ENCODE measurements at places on chromosomes 2 and 18.

GRCh38 chr18:22494771-22495170 is 77.1 kb upstream of the CTAGE1 start:
- DNase-seq = no peak

- DNase-seq = no peak
These were observed 202.6 kb upstream of the ID2 start for GRCh38 chr2:8479298-8479697.

GRCh38 chr2:62447411-62447810 is 58.6 kb downstream of the TMEM17 start:
- DNase-seq = no peak

- no peak for DNase-seq
These were observed 43.3 kb downstream of the WDFY1 start for GRCh38 chr2:223901854-223902253.

- DNase-seq = no peak
These were observed 73.2 kb downstream of the ITSN2 start for GRCh38 chr2:24287171-24287570.

GRCh38 chr18:22698711-22699110 is 234.4 kb upstream of the RBBP8 start:
- DNase-seq = no peak

- no peak for DNase-seq
These were observed 42.1 kb downstream of the TET3 start for GRCh38 chr2:74026687-74027241.

DNA sequence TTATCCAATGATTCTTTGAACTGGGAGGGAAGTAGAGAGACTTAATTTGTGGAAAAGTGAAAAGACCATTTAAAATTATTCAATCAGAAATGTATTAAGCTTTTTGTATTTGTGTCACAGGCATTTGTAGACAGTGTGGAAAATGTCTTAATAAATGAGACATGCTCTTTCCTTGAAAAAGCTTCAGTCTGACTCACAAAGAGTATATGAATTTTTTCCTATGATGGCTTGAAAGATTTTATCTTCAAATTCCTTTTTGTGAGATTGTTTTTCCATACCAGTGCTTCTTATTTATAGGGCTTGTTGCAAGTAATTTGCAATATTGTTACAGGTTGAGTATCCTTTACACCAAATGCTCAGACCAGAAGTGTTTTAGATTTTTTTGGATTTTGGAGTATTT is 39.5 kb downstream of the STON1 start:
- DNase-seq = peak; percentile 17

DNA sequence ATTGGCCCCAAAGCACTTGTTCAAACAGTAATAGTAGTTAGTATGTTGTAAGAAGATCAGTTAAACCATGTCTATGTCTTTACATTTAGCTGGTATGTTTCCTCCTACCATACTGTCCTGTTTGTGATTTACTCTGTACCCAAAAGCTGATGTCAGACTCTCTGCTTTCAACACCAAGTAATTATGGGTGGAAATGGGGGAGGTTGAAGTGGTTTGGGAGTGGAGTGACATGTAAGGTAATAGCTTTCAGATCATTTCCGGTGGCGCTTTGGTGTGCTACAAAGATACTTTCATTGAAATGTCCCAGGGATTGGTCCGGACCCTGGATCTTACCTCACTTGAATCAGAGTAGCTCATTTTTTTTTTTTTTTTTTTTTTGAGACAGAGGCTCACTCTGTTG is 39.7 kb upstream of the TGIF1 start:
- no peak for DNase-seq

DNA sequence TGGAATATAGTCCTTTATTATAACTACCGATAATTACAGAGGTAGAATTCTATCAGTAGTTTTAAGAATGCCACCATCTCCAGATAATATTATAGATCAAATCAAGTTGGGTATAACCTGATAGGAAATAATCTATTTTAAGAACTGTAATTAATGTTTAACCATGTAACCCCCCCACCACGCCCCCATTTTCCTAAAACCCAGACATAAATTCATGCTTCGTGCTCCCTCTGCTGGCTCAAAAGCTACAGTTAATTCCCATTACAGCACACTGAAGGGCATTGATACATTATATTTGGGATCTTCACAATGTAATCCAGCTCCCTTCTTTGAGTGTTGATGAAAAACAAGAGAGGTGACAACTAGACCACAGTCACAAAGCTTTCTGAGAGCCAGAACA is 228.0 kb upstream of the SMAD7 start:
- no peak for DNase-seq

DNA sequence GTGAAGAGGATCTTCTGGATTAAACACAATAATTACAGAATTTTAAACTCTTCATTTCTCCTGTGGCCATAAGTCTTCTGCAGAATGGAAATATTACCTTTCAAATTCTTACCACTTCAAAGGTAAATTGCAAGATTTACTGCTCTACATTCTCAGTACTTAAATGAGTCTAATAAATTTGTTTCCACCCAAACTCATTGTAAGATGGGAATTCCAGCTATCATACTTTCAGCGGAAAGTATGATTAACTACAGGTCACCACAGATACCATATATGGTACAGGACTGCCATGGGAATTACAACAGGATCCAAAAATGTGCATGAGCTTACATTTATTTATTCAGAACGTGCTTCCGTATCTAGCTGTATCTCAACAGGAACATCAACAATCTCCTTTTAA is 3.1 kb downstream of the DSC3 start:
- no peak for DNase-seq

GRCh38 chr2:238593236-238593635 is 166.5 kb downstream of the ASB1 start:
- DNase-seq = no peak

DNA sequence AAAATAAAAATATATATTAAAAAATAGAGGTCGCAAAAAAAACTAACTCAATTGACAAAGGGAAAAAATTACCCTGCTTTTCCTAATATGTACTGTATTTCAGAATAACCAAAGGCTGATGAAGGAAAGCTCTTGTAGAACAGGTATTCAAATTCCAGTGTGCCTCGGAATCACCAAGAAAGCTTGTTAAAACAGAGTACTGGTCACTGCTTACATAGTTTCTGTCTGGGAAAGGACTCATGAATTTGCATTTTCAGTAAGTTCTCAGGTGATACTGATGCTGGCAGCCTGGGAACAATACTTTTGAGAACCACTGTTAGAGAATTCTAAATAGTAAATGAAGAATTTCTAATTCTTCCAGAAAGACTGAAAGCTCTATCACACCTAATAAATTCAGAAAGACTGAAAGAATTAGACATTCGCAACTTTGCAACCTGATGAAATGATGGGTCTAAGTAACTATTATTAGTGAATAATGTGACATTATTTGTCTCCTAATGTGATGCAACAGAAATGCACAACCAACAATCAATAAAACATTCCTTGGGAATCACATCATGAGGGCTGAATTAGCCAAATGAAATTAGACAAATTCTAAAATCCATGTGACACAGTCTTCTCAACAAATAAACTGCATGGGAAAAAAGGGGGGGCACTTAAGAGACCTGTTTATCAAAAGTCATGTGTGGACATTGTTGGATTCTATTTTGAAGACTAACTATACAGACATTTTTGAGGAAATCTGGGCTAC is 21.9 kb downstream of the RPRD1A start:
- DNase-seq = no peak

GRCh38 chr2:159163930-159164329 is 122.6 kb downstream of the WDSUB1 start:
- no peak for DNase-seq

GRCh38 chr2:219643084-219643473 is 15.6 kb downstream of the SLC4A3 start:
- no peak for DNase-seq

- no peak for DNase-seq
These were observed 242.8 kb upstream of the DOK6 start for GRCh38 chr18:69157906-69158305.

DNA sequence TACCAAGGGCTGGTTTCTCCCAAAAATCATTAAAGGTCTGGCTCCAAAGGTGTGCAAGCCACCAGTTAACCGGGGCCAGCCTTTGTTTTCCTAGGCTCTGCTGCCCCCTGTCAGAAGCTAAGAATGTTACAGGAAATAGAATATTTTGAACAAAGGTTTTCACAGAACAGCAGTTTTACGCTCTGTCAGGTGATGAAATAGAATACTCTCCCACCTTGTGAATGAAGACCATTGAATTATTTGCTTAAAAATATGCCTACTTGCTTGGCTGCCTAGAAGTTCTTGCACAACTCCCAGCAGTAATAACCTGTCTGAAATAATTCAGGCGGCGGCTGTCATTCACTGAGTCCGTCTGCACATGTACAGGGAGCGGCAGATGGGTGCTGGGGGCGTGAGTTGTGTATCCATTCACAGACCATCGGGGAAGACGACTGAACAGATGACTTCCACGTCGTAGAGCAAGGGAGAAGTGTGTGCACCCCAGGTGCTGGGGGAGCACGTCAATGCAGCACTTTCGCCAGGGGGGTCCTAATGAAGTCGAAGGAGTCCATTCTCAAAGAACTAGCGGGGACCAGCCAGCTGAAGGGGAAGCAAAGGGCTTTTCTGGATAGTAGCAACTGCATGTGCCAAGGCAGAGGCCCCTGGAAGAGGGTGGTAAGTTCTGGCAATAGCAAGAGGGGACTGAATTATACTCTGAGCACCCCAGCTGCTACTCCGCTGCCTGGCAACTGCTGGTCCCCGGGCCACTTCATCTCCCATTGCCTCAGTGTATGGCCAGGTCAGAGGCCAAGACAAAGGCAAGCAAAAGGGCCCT is 56.1 kb downstream of the SF3B1 start:
- DNase-seq = no peak

DNA sequence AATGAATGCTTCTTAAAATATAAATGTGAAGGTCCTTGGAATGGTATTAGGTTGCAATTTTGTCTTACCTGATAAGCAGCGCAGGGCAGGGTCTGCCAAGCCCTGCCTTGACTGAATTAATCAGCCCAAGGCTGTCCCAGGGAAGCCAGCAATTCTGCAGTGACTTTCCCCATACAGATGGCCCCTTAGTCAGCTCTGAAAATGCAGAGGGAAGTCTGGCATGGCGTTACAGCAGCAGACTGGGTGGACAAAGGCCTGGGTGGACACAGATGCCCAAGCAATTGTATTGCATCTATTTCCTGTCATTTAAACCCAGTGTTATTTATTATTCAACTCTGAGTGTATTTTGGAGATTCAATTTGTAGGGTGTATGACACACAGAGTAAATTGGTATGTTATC is 56.6 kb upstream of the NOL4 start:
- DNase-seq = no peak

GRCh38 chr2:200476836-200477235 is 33.0 kb downstream of the KCTD18 start:
- no peak for DNase-seq

- no peak for DNase-seq
These were observed 26.2 kb downstream of the NCOA1 start for GRCh38 chr2:24517247-24517646.

DNA sequence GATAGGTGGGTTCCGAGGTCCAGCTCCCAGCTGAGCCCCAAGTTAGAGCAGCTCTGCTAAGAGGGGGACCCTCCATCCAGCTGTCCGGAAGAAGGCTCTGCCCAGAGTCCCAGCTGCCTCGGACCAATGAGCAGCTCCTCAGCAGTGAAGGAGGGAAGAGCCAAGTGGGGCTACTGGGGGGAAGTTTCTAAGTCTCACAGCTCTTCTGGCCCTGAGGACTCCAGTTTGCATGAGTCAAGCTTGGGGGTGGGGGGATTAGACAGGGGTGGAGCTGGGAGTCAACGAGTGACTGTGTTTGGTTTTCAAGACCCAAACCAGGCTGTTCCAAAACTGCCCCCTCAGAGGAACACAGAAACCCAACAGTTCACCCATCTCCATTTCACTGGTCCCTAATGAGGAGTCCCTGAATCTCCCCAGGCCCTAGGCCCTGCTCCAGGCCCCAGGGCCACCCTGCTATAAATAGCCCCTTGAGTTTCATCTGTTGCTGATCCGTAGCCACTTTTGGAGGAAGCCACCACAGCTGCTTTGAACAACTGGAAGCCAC is 100.9 kb downstream of the TNS1 start:
- DNase-seq = no peak

- no peak for DNase-seq
These were observed 72.4 kb downstream of the ODC1 start for GRCh38 chr2:10375570-10376281.

DNA sequence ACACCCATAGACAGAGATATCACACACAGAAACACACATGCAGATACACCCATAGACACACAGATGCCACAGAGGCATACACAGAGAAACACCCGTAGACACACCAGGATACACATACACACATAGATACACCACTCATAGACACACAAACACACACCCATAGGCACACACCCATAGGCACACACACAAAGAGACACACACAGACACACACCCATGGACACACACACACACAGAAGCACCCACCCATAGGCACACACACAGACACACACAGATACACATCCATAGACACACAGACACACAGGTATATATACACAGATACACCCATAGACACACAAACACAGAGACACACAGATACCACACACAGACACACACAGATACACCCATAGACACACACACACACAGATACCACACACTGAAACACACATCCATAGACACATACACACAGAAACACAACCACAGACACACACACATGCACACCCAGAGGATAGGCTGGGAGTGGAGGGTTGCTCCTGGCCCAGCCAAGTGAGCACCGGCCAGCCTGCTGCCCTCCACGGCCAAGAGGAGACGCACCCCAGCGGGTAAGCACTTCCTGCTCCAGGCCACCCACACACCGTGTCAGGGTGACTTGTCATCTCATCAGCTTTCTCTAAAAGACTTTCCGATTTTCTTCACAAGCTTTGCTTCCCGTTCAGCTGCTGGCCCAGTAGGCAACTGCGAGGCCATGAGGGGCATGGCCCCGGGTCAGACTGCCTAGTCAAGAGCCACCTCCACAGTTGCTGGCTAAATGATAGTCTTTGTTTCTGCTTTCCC is 14.1 kb upstream of the CNNM3 start:
- no peak for DNase-seq

- no peak for DNase-seq
These were observed 75.6 kb downstream of the ICOS start for GRCh38 chr2:204012072-204012653.

DNA sequence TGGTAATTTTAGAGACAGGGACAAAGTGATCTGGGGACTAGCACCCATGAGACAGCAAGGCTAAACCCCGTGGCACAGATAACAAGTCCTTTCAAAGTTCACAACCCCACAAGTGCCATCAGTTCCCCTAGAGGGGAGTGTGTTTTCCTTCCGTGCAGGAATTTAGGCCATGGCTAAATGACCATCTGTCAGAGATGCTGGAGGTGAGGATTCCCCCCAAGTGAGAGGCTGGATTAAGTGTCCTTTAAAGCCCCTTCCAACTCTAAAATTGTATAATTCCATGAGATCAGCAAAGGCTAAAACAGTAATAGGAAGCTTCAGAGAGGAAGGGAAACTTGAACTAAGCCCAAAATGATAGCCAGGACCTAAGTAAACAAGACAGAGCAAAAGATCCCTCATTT is 8.7 kb downstream of the FEZ2 start:
- DNase-seq = no peak

- DNase-seq = no peak
These were observed 91.7 kb downstream of the RBMS1 start for GRCh38 chr2:160401895-160402294.

GRCh38 chr2:217437290-217437870 is 565.4 kb downstream of the TNS1 start:
- DNase-seq = no peak

GRCh38 chr2:4674007-4674406 is 970.6 kb downstream of the DCDC2C start:
- no peak for DNase-seq

- DNase-seq = no peak
These were observed 29.4 kb downstream of the SIX3 start for GRCh38 chr2:44970846-44971450.

GRCh38 chr2:42881732-42882131 is 89.3 kb upstream of the HAAO start:
- DNase-seq = no peak

- no peak for DNase-seq
These were observed 102.6 kb downstream of the POLR1A start for GRCh38 chr2:86003104-86003503.
